ENCODE measurements at places on chromosomes 16 and 17.
A peak's percentile ranks its signal among the peaks of the same experiment; 100 is the strongest.

GRCh38 chr16:79914961-79915720 is 314.6 kb upstream of the MAF start:
- DNase-seq = no peak

DNA sequence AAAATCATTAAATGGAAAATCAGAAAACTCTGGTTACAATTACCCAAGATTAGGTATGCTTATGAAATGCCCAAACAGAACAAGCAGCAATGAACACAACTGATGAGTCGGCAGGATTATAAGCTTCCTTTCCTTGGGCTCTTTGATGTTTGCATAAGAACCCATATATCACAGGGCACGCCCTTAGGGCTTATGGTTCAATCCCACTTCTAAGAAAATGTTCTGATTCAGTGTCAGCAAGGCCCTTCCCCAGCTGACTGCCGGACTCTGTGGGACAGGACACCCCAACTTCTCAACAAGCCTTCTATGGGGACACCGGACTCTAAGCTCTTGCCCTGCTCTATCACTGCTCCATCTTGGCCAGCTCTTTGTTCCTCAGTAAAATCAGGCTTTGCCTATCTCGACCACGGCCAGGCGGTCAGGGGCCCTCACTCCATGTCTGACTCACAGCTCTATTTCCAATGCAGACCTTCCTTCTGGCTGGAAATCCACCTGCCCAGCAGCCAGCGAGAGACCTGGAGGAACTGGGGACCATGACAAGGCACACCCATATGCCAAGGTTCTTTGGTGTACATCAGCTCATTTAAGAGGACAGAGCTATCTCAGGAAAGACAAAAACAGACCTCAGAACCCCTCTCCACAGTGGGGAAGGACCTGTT is 26.8 kb downstream of the LITAFD start:
- no peak for DNase-seq

GRCh38 chr17:9981344-9981915 is 76.4 kb upstream of the RCVRN start:
- no peak for DNase-seq

- no peak for DNase-seq
Observed at GRCh38 chr17:5238333-5238732, 3.7 kb upstream of the SCIMP start.

- no peak for DNase-seq
Observed at GRCh38 chr17:79054200-79054960, 20.2 kb upstream of the ENGASE start.

- DNase-seq = peak; percentile 50
Observed at GRCh38 chr17:35373534-35373983, at the start of gene SLFN11. TSS of gene SLFN11 (minus strand) at chr17:35373621. CDS start at chr17:35363807, 9,814 bp downstream.

DNA sequence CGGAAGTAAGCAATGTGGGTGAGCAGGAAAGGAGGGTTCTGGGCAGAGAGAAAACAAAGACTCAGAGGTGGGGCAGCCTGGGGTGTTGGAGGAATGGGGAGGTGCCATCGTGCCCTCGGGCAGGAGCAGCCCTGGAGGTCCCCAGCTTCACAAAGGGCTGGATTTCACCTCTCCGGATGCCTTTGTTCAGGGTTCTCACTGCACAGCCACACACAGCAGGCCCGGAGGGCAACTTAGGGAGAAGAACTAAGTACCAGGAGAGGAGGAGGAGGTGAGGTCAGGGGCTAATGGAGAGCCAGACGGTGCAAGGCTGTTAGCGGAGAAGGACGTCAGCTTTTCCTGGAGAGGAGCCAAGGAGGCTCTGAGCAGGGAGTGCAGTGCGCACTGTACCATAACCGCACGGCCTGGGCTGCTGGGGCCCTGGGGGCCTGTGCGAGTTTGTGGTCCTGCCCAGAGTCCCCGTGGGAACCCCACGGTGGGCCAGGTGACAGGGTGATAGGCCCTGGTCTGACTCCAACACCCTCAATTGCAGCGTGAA is 9.3 kb downstream of the ARRB2 start:
- no peak for DNase-seq

- DNase-seq = no peak
Observed at GRCh38 chr17:81152288-81152828, 12.9 kb upstream of the PVALEF start.

DNA sequence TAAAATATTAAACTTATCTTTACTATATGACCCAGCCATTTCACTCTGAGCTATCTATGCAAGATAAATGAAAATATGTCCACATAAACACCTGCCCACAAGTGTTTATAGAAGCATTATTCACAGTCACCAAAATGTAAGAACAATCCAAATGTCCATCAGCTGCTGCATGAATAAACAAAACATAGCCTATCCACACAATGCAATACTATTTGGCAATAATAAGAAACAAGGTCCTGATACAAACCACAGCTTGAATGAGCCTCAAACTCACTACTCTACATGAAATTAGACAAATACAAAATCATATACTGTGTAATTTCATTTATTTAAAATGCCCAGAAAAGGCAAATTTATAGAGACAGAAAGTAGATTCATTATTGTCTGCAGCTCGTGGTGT is 355.1 kb downstream of the CDH8 start:
- no peak for DNase-seq

DNA sequence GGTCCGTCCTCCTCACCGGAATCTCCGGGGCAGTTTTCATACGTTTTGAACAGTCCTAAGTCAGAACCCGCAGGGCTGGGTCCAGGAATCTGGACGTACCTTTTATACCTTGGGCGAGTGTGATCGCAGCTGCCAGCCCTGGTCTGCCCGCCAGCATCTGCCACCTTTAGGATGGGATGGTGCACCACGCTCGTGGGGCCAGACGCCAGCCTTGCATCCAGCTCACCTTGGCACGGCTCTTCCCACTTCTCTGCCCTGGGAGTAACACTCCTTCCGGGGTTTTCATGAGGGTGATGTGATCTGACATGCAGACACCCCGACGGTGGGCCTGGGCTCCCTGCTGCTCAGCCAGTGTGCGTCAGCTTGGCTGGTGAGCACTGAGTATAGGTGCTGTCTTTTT is 66.6 kb upstream of the ZNF469 start:
- DNase-seq = no peak

DNA sequence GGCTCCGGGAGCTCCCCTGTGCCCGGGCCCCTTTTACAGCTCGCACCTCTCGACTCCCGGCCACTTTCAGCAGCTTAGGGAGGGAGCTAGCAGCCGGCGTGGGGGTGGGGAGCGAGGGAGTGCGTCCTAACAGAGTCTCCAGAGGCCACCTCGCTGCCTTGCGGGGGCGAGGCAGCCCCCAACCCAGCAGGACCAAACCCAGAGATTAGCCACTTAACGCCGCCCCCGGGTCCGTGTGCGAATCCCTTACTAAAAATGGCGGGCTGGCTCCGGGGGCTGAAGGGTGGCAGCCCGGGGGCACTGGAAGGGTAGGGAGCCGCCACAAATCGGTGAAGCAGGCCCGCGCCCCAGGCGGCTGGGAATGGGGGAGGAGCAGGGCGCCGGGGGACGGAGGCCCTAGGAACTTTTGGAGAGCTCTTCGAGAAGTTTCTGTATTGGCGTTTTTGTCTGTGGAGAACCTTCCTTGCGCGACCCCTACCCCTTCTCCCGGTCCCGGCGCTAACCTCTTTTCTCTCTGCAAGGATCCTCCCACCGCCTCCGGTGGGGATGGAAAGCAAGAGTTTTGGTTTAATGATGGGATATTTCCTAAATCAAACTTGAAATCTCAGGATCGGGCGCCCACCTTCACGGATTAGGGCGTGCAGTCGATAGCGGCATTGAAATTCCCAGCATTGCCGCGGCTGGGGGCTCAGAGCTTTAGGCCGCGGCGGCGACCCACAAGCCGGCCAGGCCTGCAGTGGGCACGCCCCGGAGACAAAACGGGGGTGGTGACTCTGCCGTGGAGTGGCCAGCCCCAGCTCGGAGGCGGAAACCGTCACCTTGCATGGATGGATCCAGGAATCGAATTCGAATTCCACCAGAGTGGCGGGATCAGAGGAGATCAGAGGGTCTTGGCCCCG is 793 bp upstream of the IRX3 start:
- DNase-seq = no peak

- DNase-seq = no peak
Observed at GRCh38 chr16:84136331-84137125, 8.4 kb downstream of the HSDL1 start.

DNA sequence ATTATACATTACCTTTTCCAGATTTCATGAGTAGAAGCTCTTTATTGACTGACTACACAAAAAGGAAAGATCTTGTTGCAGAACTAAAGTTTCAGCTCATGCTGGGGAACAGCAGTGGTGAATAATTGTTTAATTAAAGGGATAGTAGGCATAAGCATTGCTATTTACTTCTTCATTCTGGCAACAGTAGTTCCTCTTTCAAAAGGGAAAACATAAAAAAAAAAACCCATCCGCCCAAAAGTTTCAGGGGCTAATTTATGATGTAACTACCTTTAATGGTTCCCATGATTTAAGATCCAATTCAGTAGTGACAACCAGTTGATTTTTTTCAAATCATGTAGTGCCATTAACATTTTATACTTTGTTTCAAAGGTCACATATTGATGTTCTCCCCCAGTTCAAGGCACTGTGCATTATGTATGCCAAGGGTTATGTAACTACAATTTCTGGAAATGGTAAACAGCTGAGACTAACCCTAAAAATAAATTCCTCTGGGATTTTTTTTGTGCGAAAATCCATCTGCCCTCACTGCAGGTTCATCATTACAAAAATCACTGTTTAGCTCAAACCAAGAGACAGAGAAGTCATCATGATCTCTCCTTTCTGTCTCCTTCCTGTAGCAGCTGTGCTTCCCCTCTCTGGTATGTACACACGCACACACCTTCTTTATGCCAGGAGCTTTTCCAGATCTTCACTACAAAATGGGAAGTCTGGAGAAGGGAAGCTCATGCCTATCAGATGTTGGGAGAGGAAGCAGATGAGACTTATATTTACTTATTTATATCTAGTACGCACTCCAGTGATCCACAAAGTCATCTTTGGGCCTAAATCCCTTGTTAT is 2.2 kb upstream of the PHLPP2 start:
- DNase-seq = no peak

DNA sequence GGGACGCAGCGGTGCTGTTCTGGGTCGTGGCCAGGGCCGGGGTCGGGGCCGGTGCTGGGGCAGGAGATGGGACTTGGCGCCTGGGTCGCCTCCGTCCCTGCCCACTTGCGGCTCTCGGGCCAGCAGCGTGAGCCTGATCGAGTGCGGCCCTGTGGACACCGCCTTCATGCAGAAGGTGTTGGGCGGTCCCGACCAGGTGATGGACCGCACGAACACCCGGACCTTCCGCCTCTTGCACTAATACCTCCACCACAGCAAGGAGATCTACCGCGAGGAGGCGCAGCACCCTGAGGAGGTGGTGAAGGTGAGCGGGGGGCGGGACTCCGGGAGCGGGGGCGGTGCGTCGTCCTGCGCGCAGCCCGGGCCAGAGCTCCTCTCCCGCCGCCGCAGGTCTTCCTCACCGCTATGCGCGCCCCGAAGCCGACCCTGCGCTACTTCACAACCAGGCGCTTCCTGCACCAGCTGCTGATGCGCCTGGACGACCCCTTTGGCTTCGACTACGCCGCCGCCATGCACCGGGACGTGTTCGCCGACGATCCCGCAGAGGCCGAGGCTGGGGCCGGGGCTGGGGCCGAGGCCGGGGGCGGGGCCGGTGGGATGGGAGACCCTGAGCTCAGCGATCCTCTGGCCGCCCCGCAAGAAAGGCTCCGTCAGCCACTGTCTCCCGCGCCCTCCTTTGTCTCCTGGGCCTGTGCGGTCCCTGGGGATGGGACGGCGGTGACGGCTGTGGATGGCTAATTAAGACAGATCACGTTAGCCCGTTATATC is 4.5 kb upstream of the HSD17B1 start:
- DNase-seq = peak; percentile 97

DNA sequence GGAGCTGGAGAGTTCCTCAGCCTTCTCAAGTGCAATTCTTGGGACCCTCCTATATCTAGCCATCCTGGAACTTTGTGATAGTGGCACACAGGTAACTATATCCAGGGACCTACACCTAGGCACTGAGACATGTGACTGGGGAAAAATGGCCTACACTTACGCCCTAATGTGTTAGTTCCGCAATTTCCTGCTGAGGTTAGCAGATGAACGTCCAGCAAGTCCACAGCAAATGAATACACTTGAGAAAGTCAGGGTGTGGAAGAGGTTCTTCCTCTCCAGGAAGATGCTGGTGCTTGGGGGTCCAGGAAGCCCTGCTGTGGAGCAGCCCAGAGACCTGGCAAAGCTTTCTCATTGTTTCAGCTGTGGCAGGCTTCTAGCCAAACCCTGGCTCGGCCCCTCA is 20.8 kb downstream of the PIK3R5 start:
- DNase-seq = no peak

DNA sequence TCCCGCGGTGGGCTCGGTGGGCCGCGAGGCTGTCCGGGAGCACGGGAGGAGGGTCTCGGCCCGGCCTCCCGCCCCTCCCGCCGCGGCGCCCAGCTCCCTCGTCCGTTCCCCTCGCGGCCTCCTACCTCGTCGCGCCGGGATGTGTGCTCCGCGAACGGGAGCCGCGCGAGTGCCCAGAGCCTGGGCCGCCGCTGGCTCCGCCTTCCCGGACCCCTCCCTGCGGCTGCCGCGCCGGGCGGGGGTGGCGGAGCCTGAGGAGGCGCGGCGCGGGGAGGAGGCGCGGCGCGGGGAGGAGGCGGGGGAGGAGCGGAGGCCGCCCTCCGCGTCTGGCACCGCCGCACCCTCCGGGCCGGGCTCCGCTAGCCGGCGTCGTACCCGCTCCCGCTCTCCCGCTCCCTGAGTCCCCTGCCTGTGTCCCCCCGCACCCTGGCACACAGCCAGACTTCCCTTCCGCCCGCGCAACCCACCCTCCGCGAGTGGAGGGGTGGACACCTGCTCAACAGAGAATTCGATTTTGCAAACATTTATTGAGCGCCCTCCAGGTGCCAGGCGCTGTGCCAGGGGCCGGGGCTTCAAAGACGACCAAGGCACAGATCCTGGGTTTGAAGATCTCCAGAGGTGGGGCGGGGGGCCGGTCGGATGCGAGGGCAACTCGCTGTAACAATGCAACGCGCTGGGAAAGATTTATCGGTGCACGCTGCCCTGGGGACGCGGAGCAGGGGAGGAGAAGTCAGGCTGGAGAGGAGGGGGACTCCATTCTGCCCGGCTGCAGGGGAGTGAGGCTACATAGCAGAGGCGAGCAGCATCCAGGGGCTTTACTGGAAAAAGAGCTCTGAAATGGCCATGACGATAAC is at the start of gene MPP3:
TSS of gene MPP3 (minus strand) at position 171 of the 854 bp plus-strand sequence. CDS start 1,240 bp downstream, outside the sequence.
- no peak for DNase-seq

DNA sequence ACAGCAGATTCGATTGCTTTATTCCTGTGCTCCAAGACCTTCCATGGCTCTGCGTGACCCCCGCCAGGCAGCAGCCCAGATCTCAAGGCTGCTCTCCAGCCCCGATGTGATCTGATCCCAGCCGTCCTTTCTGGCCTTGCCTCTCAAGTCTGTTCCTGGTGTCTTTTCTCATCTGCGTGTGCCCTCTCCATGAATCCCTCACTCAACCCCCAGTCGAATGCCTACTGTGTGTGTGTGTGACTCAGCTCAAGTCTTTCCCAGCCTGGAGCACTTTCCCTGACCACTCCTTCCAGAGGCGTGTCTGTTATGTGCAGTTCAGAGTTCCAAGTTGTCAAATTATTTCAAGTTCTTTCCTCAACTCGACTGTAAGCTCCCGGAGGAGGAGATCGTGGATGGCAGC is 64.0 kb downstream of the MRM1 start:
- no peak for DNase-seq

GRCh38 chr16:68273459-68273858 is 9.1 kb downstream of the SLC7A6 start:
- no peak for DNase-seq
